ENCODE measurements at places on chromosomes 3 and 15.

DNA sequence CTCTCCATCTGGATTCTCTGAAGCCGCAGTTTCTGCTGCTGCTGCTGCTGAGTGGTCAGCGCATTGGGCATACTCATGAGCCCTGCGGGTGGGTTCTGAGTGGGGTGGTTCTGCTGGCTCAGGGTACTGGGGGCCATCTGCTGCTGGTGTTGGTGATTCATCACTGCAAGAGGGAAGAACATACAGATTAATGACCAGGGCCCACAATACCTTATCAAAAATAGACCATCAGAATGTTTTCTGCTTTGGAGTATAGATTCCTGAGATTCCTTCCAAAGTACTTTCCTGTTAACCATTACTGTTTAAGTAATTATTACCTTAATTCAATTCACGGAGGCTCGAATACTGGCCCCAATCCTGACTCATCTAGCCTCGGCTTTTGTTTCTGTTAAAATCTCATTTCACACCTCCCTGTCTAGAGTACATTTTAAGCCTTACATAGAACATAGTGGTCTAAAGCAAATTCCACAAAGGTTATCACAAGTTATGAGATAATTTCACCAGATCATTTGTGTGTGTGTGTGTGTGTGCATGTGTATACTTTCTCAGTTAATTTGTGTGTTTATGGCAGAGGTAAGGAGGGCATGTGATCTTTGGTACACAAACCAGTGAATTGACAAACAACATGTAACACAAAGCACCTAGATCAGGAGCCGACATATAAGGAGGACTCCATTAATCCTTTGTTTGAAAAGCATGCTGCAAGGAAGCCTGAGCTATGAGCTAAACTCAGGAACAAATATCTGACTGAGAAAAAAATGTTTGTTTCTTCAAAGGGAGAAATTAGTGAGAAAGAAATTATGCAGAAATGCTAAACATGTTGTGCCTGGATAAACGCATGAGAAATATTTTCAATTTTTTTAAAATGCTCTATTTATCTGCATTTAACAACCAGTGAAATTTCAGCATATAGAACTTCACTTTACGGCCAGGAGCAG, 68.1 kb downstream of the TM4SF4 start:
- DNase-seq: no peak

DNA sequence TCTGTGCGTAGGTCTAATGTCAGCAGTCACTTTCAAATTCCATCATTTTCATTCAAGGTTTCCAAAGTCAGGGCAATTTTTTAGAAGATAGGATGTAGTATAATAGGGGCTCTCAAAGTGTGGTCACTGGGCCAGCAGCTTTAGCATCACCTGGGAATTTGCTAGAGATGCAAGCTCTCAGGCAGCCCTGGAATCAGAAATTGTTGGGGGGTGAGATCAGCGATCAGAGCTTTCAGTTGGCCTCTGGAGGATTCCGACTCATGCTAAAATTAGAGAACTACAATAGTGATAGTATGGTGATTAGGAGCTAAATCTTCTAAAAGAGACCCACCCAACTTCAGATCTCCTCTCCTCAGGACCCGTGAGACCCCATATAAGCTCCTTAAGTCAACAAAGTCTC, 2.4 kb upstream of the FRMD4B start:
- no peak for DNase-seq

GRCh38 chr3:64675687-64676247, 12.0 kb downstream of the ADAMTS9 start:
- no peak for DNase-seq

DNA sequence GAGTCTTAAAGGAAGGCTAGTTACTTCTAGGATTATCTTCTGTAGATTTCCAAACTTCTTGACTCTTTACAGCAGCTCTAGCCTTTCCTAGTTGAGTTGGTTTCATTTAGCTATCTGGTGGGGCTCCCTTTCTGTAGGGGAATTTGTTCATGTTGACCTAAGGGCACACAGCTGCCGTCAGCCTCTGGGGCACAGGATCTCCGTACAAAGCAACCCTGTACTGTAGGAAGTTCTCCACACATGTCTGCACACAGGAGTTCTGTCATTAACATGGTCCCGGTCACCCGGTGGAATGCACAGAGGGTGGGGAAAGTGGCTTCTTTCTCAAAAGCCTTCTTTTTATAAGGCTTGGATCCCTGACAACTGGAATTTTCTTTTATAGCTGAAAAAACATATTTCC, 88.7 kb upstream of the TNIK start:
- DNase-seq: no peak

GRCh38 chr3:186099178-186099577, 9.7 kb downstream of the ETV5 start:
- no peak for DNase-seq
